GM12878 (cell line): ENCODE measurements at places on chromosomes 2 and 18.

GRCh38 chr2:128791985-128792320 is 473.3 kb upstream of the HS6ST1 start:
- no peaks in the 10 kb centered on the region for H3K4me1 ChIP-seq
- H3K4me3 ChIP-seq: no peak overlapping the region
- H3K27me3 ChIP-seq: no peaks in the 10 kb centered on the region
- no peak overlapping the region for H3K27ac ChIP-seq
- no peak for DNase-seq

GRCh38 chr2:100268986-100269385 is 53.3 kb downstream of the LONRF2 start:
- no peak for DNase-seq
- H3K36me3 ChIP-seq: no peaks in the 10 kb centered on the region
- H3K27me3 ChIP-seq: no peaks in the 10 kb centered on the region; the same call in 1 of the 2 replicates
- H3K4me3 ChIP-seq: no peak overlapping the region

DNA sequence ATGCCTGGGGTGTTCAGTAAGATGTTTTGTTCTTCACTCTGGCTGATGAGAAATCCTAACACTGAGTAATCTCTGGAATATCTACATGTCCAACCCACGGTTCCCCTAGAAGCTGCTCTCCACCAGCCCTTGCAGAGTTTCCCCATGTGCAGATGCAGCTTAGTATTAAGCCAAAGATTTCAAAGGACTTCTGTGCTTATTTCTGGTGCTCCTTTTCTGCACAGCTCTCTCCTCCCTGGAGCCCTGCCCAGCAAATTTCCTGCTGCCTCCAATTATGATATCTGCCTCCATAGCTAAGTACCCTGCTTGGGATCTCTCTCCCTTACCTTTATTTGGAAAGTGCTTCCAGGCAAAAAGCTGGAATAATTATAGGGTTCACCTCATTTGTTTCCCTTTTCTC is 949.3 kb downstream of the BCL11A start:
- no peaks in the 10 kb centered on the region for H3K27me3 ChIP-seq
- H3K4me1 ChIP-seq: no peaks in the 10 kb centered on the region
- H3K27ac ChIP-seq: no peak overlapping the region
- no peaks in the 10 kb centered on the region for H3K36me3 ChIP-seq
- H3K4me3 ChIP-seq: no peak overlapping the region

DNA sequence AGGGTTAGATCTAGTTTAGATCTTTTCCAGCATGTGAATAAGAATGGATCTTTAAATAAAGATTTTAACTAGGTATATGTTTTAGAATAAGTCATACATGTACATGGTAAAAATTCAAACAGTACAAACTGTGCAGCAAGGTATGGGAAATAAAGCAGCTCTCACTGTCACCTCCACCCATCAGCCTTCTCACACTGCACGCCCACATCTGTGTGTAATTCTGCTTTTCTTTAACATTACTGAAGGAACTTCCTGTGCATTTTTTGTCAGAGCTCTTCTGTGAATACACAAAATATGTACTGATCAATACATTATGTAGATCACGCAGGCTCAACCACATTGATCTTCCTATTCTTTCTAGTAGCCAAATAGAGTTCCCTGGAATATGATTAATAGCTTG is 3.4 kb downstream of the CASP8 start:
- no peak for DNase-seq
- H3K27ac ChIP-seq: no peak overlapping the region
- no peaks in the 10 kb centered on the region for H3K27me3 ChIP-seq
- H3K4me1 ChIP-seq: peaks cover 20% of the 10 kb centered on the region

DNA sequence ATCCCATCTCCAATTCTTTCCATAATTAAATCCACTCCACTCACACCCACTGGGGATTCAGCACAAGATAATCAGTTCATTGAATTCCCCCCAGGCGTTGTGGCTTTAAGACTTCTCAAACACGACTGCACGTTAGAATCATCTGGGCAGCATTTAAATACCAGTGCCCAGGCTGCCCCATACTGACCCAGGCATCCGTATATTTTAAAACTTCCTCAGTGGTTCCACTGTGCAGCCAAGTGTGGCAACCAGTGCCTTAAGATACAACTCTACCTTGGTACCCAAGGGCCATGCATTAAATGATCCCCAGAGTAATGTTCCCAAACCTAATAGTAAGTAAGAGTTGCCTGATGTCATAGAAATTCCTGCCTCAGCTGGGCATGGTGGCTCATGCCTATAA is 54.3 kb upstream of the BZW1 start:
- no peaks in the 10 kb centered on the region for H3K27me3 ChIP-seq
- H3K4me3 ChIP-seq: no peak overlapping the region
- no peaks in the 10 kb centered on the region for H3K36me3 ChIP-seq
- no peak overlapping the region for H3K27ac ChIP-seq
- DNase-seq: no peak

- H3K27ac ChIP-seq: no peak overlapping the region
- no peaks in the 10 kb centered on the region for H3K36me3 ChIP-seq
- no peaks in the 10 kb centered on the region for H3K4me1 ChIP-seq
- no peak overlapping the region for H3K4me3 ChIP-seq
These were observed 73.8 kb downstream of the NEURL3 start for GRCh38 chr2:96431319-96431718.

DNA sequence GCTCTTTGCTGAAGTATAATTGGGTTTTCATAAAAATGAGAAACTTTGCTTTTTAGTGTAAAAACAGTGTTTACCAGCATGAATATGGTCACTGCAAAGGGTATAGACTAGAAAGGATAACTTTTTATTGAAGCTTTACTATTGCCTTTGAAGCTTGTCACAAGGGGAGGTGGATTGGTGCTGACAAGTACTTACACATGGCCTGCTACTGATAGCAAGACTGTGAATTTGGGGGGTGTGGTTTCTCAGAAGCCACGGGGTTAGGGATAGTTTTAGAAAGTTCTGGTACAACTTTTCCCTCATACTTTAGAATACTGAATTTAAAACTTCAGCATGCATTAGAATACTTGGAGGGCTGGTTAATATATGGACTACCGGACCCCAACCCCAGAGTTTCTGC is 294.1 kb downstream of the SOCS6 start:
- no peak for DNase-seq
- no peak overlapping the region for H3K4me3 ChIP-seq
- H3K27me3 ChIP-seq: no peaks in the 10 kb centered on the region
- H3K27ac ChIP-seq: no peak overlapping the region
- no peaks in the 10 kb centered on the region for H3K36me3 ChIP-seq

GRCh38 chr2:129478902-129479517 is 500.5 kb upstream of the RAB6C start:
- H3K36me3 ChIP-seq: no peaks in the 10 kb centered on the region
- no peak overlapping the region for H3K4me3 ChIP-seq
- H3K27ac ChIP-seq: no peak overlapping the region

GRCh38 chr18:42752916-42753315 is 362.6 kb downstream of the RIT2 start:
- H3K4me3 ChIP-seq: no peak overlapping the region
- no peaks in the 10 kb centered on the region for H3K4me1 ChIP-seq
- H3K27ac ChIP-seq: no peak overlapping the region
- H3K27me3 ChIP-seq: no peaks in the 10 kb centered on the region

GRCh38 chr2:159300586-159300985 is 14.1 kb upstream of the WDSUB1 start:
- H3K4me3 ChIP-seq: no peak overlapping the region
- H3K27ac ChIP-seq: no peak overlapping the region

DNA sequence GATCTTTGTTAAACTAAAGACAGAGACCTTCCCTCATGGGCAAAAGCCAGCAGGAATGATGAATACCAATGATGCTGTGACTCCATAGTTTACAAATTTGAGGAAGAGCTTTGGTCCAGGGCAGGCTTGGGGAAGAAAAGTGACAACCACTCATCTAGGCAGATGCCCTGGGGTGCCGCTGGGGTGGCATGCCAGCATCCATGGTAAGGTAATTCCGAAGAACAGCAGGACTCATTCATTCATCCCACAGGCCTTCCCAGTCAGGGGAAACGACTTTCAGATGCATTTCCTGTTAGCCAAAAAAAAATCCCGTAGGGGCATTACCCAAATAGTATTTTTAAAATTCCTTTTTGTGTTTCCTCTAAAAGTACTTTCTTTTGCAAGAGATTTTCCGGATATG is 180.7 kb upstream of the SERPINE2 start:
- H3K4me3 ChIP-seq: no peak overlapping the region
- no peaks in the 10 kb centered on the region for H3K36me3 ChIP-seq
- H3K27me3 ChIP-seq: no peaks in the 10 kb centered on the region
- DNase-seq: no peak
- no peak overlapping the region for H3K27ac ChIP-seq
- H3K4me1 ChIP-seq: no peaks in the 10 kb centered on the region

- no peak overlapping the region for H3K4me3 ChIP-seq
- no peak for DNase-seq
- no peaks in the 10 kb centered on the region for H3K36me3 ChIP-seq
These were observed 28.9 kb downstream of the KLF7 start for GRCh38 chr2:207136874-207137273.

GRCh38 chr2:132664096-132664495 is 5.9 kb downstream of the LYPD1 start:
- H3K36me3 ChIP-seq: no peaks in the 10 kb centered on the region
- no peak for DNase-seq
- peaks cover under 1% of the 10 kb centered on the region for H3K27me3 ChIP-seq
- H3K27ac ChIP-seq: no peak overlapping the region
- no peak overlapping the region for H3K4me3 ChIP-seq

- no peak for DNase-seq
- H3K36me3 ChIP-seq: no peaks in the 10 kb centered on the region
- H3K27me3 ChIP-seq: no peaks in the 10 kb centered on the region; the same call in 1 of the 2 replicates
These were observed 1.7 kb upstream of the FZD5 start for GRCh38 chr2:207771421-207771820.

- H3K27ac ChIP-seq: no peak overlapping the region
- no peaks in the 10 kb centered on the region for H3K4me1 ChIP-seq
- DNase-seq: no peak
- H3K36me3 ChIP-seq: no peaks in the 10 kb centered on the region
- H3K4me3 ChIP-seq: no peak overlapping the region
These were observed 56.9 kb upstream of the SMAD2 start for GRCh38 chr18:47987388-47987699.

GRCh38 chr2:1891147-1891546 is 146.8 kb upstream of the PXDN start:
- no peaks in the 10 kb centered on the region for H3K36me3 ChIP-seq
- DNase-seq: no peak
- no peak overlapping the region for H3K4me3 ChIP-seq
- H3K4me1 ChIP-seq: no peaks in the 10 kb centered on the region

GRCh38 chr2:78120275-78120674 is 598.1 kb upstream of the LRRTM4 start:
- H3K36me3 ChIP-seq: no peaks in the 10 kb centered on the region
- no peaks in the 10 kb centered on the region for H3K4me1 ChIP-seq
- H3K4me3 ChIP-seq: no peak overlapping the region
- H3K27ac ChIP-seq: no peak overlapping the region
- no peak for DNase-seq

- H3K27me3 ChIP-seq: no peaks in the 10 kb centered on the region
- H3K36me3 ChIP-seq: peaks cover 6% of the 10 kb centered on the region
- no peak overlapping the region for H3K27ac ChIP-seq
- no peak overlapping the region for H3K4me3 ChIP-seq
- no peak for DNase-seq
These were observed 22.7 kb downstream of the MPPE1 start for GRCh38 chr18:11885278-11885947.

DNA sequence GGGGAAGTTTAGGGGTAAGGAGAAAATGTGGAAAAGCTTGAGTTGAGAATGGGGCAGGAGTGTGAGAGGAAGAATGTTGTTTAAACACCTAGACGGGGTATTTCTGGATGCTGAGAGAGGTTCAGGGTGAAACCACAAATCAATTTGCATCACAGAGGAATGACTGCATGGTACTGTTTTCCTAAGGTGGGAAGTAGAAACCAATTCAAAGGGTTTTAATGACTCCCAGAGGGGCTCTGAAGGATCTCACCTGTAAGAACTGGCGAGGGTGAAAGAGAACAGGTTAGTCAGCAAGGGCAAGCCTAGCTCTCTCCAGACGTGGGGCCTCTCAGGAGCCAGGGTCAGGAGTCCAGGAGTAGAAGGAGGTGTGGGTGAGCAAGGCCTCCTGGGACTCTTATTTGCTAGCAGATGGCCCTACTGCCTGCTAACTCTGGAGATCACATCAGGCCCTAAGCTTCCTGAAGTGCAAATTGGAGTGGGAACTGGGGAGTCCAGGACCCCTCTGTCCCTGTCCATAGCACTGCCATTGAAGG is 133.0 kb upstream of the CELF4 start:
- no peaks in the 10 kb centered on the region for H3K36me3 ChIP-seq
- H3K4me1 ChIP-seq: no peaks in the 10 kb centered on the region
- no peak overlapping the region for H3K4me3 ChIP-seq
- DNase-seq: no peak
- H3K27me3 ChIP-seq: no peaks in the 10 kb centered on the region

DNA sequence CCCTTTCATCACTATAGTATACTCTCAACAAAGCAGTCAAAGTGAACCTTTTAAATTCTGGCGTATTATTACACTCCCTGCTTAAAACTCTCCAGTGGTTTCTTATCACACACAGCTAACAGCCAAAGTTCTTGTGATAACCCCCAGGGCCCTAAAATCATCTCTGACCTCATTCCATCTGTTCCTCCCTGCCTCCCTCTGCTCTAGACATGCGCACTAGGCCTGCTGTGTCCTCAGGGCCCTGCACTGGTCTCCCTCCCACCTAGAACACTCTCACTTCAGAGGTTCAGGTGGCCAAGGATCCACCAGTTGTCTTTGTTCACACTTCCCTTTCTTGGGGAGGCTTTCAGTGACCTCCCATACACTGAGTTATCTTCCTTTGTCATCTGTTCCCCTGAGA is 603.4 kb downstream of the DSC3 start:
- no peaks in the 10 kb centered on the region for H3K27me3 ChIP-seq
- no peak overlapping the region for H3K4me3 ChIP-seq
- H3K4me1 ChIP-seq: no peaks in the 10 kb centered on the region

DNA sequence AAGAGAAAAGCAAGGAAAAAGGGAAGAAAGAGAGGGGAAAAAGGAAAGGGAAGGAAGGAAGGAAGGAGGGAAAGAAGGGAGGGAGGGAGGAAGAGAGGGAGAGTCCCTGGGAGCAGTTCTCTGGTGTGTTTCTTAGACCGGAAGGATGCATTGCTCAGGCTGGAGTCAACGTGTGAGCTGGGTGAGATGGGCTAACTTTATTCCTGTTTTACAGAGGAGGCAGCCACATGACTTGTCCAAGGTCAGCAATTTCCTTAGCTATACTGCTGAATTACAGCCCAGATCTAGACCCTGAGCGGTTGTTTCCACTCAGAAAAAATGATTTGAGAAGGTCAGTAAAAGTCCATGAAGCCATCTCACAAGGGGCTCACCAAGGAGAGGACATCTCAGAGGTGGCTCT is 86.6 kb upstream of the APCDD1 start:
- H3K4me1 ChIP-seq: no peaks in the 10 kb centered on the region
- no peaks in the 10 kb centered on the region; the same call in 1 of the 2 replicates for H3K27me3 ChIP-seq
- H3K4me3 ChIP-seq: no peak overlapping the region
- H3K36me3 ChIP-seq: no peaks in the 10 kb centered on the region

DNA sequence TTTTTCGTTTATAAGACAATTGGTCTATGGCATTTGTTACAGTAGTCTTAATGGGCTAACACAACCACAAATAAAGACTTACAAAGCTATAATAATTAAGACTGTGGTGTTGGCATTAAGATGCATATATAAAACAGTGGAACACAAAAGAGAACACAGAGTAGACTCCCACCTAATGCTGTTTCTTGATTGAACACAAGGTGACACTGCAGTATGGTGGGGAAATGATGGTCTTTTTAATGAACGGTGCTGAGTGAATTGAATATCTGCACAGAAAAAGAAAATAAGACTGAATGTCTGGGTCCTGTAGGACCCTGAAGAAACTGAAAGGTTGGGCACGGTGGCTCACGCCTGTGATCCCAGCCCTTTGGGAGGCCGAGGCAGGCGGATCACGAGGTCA is 1136.6 kb upstream of the NXPH2 start:
- no peaks in the 10 kb centered on the region for H3K27me3 ChIP-seq
- H3K4me3 ChIP-seq: no peak overlapping the region
- H3K4me1 ChIP-seq: no peaks in the 10 kb centered on the region
- H3K36me3 ChIP-seq: no peaks in the 10 kb centered on the region; the same call in 1 of the 2 replicates
- no peak overlapping the region for H3K27ac ChIP-seq
- DNase-seq: no peak
